Breast epithelium (tissue), 4 donors: ENCODE measurements at places on chromosomes 6 and 20. TPM values are rescaled to one million over a fixed set of nuclear protein-coding genes. Genes with fewer than 3 reads are reported as not detected.

GRCh38 chr6:20319520-20320357, 81.9 kb upstream of the E2F3 start:
- no peak for DNase-seq

DNA sequence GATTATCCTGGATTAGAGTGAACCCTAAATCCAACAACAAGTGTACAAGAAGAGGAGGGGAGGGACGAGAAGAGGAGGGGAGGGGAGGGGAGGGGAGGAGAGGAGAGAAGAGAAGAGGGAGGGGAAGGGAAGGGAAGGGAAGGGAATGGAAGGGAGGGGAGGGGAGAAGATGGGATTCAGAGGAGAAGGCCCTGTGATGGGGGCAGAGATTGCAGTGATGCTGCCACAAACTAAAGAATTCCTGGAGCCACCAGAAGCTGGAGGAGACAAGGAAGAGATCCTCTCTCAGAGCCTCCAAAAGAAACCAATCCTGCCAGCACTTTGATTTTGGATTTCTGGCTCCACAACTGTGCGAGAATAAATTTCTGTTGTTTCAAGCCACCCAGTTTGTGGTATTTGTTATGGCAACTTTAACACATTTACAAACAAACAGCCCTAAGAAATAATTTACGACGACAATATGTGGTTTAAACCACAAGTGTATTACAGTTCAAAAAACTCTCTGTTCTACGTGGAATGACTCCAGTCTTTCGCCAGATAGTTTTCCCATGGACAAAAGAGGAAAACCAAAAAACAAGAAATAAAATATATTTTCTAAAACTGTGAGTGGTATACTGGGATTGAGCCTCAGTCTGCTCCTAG, 235.4 kb downstream of the HDGFL1 start:
- DNase-seq, result no peak

DNA sequence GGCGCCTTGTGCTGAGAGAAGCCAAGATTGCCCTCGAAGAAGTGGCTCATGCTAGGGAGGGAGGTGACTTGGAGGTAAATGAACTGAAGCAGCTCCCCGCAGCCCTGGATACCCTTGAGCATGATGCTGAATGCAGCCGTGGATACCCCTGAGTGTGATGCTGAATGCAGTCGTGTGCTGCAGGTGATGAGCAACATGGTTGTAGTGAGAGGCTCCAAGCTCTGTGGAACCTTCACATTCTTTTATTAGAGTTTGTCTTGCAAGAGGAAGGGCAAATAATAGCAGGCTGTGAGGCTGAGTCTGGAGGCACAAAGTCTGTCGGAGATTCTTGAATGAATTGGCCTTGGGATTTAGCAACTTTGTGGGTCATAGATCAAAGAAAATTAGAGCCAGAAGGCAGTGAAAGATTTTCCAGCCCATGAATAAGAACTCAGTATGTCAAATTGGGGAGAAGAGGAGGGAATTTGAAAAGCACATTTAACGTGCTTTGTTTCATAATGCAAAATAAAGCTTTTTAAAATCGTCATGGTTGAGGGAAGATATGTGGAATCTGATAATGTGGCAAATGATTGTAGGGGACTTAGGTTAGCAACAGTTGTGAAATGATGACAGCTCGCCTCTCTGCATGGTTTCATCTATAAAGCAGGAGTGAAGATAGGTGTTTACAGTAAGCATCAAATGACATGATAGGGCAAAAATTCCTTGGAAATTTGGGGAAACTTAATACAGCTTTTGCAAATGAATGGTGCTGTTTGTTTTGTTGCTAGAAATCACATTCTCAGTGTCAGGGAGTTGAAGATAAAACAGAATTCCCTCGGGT, 120.1 kb upstream of the TIAM2 start:
- no peak for DNase-seq

GRCh38 chr6:18405477-18406293, 18.5 kb downstream of the RNF144B start:
- no peak for DNase-seq

DNA sequence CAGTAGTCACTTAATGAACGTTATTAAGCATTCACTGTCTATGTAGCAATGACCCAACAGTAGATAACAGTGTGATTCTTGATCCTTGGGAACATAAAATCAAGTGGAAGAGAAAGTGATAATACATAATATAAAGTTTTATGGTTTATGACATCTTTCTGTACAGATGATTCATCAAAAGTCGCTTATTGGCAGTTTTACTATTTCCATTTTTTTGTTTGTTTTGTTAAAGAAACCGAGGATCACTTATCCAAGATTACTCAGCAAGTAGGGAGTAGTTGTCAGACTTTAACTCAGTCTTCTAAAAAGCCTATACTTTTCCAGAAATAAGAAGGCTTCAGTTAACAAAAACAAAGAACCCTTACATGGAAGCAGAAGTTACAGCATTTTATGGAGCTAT, 260.8 kb downstream of the ZFAND3 start:
- no peak for DNase-seq

- DNase-seq, result no peak
These were observed 72.6 kb downstream of the HIVEP2 start for GRCh38 chr6:142872376-142872775.

DNA sequence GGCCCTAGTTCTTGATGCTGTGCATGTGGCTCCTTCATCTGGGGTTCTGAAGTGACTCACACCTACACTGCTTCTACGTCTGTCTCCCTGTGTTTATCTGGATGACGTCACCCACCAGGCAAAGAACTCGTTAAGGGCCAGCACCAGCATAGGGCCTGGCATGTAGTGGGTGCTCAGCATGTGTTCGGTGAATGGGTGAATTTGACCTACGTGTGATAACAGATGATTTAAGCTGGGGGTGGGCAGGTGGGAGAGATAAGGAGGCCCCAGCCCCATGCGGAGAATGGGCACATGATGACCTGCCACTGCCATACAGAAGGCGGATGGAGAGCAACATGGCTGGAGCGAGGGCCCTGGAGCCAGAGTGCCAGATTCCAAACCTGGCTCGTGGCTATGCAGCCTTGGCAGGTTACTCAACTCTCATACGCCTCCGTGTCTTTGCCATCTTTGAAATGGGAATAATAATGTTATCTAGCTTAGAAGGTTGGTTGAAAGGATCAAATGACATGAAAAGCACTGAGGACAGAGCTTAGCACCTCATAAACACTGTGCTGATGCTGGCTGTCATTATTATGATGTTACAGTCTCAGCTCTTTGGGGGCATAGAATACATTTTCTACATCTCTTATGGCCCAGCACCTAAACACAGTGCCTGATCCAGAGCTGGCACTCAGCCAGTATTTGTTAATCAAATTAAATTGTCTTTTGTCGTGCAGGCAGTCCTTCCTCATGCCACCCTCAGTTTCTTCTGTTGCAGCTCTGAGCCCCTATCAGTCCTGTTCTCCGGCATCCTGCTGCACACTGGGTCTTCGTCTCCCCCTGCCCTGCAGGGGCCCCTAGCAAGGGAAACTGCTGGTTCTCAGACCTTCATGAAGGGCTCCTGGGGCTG, 39.6 kb downstream of the VEGFA start:
- DNase-seq, result no peak

- no peak for DNase-seq
These were observed 66.6 kb downstream of the AFG1L start for GRCh38 chr6:108361312-108361932.

- DNase-seq, result no peak
These were observed 11.8 kb downstream of the JPH2 start for GRCh38 chr20:44174996-44175765.

DNA sequence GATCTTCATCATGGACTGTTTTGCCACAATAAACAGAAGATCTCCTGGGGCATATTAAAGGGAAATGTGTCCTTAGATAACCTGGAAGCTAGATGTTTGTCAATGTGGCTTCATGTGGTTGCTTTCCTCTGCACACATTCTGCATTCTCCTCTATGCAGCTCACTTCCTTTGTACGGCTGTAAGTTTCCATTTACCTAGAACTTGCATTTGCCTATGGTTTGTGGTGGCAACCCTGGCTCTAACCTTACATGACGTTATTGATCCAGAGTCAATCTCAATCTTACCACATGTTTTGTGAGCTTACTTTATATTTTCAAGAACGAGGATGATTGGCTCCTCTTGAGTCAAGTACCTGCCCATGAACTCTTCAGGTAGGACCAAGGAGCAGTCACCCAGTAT, 863.1 kb downstream of the MAFB start:
- DNase-seq, result no peak

GRCh38 chr20:50297498-50298376, 107.1 kb downstream of the CEBPB start:
- DNase-seq, result no peak

GRCh38 chr6:83847179-83847578, 6.0 kb upstream of the RIPPLY2 start:
- no peak for DNase-seq

DNA sequence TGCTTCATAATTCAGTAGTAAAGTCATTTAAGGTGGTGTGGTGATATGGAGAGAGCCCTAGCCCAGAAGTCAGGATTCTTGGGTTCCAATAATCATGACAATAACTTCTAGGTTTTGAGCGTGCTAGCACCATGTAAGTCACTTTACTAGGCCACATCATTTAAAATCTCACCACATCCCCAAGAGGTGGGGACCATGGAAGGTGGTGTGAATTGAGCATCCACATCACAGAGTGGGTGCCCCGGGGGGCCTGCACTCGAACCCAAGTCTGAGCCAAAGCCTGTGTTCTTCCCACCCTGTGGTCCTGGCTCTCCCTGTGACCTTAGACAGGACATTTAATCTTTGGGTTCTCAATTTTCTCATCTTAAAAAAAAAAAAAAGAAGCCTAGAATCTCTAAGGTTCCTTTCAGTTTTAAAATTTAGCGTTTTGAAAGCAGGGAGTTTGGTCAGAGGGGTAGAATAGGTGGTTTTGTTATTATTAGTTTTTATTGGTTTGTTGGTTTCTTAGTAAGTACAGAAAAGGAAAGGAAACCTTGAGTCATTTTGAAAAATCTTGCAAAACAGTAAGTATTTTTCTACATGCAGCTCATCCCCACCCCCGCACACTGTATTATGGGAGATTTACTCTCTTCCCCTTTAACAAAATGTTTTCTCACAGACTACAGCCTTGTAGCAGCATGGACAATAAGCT, 26.4 kb downstream of the ARMC2 start:
- DNase-seq, result no peak

GRCh38 chr20:32205110-32205842, 2.3 kb downstream of the PLAGL2 start:
- DNase-seq, result no peak

- no peak for DNase-seq
These were observed 166.0 kb downstream of the LMBRD1 start for GRCh38 chr6:69630767-69631166.

DNA sequence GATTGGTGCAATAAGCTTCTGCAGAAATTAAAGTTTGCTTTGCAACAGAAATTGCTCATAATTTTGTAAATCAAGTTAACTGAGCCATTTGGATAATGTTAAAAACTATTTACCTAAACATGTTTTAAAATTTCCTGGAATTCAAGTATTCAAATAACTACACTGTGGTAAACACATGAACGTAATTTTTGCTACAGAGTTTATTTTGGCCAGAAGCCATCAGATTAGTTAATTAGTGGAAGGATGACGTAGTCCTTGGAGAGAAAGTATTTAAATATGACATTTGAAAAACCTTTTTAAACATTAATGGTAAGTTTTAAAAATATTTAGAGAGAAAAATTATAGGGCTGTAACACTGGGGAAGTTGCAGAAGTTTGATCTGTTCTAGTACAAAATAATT, 121.2 kb upstream of the UST start:
- DNase-seq, result no peak

- DNase-seq, result no peak
These were observed 15.2 kb upstream of the SSR1 start for GRCh38 chr6:7328243-7328642.

- DNase-seq, result no peak
These were observed 24.5 kb upstream of the TCFL5 start for GRCh38 chr20:62885896-62886708.

GRCh38 chr6:4349931-4350330, 214.6 kb upstream of the ECI2 start:
- no peak for DNase-seq

DNA sequence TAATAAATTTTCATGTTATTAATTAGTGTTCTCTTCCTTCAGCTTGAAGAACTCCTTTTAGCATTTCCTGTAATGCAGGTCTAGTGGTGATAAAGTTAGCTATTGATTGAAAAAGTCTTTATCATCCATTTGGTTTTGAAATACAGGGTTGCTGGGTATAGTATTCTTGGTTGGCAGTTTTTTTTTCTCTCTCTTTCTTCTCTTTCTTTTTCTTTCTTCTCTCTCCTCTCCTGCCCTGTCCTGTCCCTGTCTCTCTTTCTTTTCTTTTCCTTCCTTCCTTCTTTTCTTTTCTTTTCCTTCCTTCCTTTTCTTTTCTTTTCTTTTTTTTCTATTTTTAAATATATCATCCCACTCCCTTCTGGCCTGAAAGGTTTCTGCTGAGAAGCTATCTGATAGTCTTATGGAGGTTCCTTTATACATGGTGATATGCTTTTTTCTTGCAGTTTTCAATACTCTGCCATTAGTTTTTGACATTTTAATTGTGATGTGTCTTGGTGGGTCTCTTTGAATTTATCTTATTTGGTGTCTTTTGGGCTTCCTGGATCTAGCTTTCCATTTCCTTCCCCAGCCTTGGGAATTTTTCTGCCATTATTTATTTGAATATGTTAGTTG, 55.4 kb downstream of the CDC5L start:
- DNase-seq, result no peak

- no peak for DNase-seq
These were observed 1.6 kb upstream of the ZSCAN12 start for GRCh38 chr6:28401172-28401571.

- no peak for DNase-seq
These were observed 600 bp downstream of the SEC63 start for GRCh38 chr6:107957308-107957908.

DNA sequence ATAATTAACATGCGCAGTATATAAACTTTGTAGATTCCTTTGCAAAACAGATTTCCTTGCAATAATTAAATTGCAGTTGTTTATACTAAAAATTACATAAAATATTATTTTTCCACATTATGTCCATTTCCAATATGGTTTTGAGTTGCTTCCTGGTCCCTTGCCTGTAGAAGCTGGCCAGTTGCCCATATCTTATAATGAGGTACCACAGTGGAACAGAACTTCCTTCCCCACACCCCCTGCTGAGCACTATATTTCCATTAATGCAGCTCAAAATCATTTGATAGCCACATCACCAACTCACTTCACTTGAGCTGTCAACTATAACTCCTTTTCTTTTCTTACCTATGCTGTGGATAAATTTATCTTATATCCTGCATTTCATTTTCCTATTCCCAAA, 194.6 kb downstream of the DST start:
- DNase-seq, result no peak

DNA sequence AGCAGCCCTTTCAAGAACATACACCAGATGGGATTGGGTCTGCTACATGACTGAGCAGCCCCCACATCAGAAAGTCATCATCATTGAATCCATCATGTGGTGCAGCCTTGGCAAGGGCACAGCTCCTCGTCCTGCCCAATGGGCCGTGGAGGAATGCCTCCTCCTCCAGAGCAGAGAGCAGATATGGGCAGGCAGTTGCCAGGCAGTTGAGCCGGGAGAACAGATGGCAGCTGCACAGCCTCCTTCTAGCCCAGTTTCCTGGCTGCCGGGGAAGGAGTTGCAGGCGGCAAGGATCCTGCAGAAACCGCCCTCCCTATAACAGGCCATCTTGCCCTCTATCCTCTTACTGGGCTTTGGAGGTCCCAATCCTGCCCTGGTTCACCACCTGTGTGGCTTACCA, 11.9 kb upstream of the ZFAND3 start:
- no peak for DNase-seq

AVP gene
- total RNA-seq, result not detected

GGTLC1 gene
- not detected for total RNA-seq

NKAIN2 gene
- 0.48 TPM for total RNA-seq

HSPA12B gene
- total RNA-seq, result 9.3 TPM

HLA-DQA1 gene
- 1.6 TPM for total RNA-seq

TMEM74B gene
- total RNA-seq, result 0.73 TPM

POU3F2 gene
- not detected for total RNA-seq

GABRR1 gene
- total RNA-seq, result not detected

CTAGE9 gene
- 0.16 TPM for total RNA-seq

ADISSP gene
- total RNA-seq, result 15.7 TPM
